MM.1S (cell line): ENCODE measurements at places on chromosomes 7 and 10.

DNA sequence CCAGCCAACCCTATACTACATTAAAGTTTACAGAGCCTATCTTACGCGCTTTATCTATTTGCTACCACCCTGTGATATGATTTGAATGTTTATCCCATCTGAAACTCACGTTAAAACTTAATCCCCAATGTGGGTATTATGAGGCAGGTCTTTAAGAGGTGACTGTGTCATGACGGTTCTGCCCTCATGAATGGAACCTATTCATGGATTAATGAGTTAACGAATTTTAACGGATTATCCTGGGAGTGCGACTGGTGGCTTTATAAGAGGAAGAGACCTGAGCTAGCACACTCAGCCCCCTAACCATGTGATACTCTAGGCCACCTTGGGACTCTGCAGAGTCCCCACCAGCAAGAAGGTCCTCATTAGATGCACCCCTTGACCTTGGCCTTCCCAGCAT, 37.8 kb downstream of the SRPK2 start:
- no peak for DNase-seq

DNA sequence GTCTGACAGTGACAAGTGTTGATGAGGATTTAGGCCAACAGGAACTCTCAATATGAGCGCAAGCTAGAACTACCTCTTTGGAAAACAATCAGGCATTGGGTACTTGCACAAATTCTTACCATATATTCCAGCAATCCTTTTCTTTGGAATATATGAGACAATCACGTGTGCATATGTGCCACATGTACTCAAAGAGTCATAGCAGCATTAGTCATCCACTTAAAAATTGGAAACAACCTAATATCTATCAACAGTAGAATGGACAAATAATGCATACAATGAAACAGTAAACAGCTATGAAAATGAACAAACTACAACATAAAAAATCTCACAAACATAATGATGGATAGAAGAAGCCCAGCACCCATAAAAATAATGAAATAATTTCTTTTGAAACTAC, 179.7 kb downstream of the GLI3 start:
- no peak for DNase-seq

GRCh38 chr10:69842020-69842419, 40.3 kb downstream of the COL13A1 start:
- no peak for DNase-seq

DNA sequence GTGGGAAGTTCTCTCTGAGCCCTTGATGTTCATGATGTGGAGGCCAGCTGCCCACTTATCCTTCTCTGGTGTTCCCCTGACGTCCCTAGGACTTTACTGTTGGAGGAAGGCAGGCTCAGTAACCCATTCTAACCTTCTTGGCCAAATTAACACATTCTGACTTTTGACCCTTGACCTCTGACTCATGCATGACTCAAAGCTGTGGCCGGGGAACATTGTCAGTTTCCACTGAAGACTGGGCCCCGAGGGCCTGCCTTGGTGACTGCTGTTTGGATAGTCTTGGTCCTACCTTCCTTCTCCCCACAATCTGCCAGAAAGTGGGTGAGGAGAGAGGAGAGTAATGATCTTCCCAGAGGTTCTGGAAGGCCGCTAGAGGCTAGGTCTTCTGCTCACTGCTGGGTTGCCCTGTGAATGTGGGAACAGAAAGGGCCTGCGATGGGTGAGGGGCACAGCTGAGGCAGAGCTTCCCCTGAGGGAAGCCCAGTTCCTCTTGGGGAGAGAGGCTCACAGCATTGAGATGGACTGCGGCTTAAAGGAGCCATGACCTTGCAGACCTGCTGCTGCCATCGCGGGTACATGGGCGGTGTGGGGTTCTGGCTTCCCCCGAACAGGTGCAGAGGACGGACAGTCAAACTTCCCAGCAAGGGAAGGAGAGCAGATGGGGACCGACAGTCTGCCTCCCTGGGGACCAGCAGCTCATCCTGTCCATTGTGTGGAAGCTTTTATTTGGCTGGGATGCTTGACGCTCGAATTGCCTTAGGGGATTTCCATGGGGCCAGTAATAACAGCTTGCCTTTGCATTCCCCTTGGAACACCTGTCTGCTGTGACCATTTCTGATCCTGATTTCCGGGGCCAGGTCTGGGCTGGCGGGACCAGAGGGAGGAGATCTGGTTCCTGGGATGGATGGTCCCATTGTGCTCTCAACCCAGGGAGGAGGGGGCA, 43.8 kb downstream of the ADAMTS14 start:
- no peak for DNase-seq

DNA sequence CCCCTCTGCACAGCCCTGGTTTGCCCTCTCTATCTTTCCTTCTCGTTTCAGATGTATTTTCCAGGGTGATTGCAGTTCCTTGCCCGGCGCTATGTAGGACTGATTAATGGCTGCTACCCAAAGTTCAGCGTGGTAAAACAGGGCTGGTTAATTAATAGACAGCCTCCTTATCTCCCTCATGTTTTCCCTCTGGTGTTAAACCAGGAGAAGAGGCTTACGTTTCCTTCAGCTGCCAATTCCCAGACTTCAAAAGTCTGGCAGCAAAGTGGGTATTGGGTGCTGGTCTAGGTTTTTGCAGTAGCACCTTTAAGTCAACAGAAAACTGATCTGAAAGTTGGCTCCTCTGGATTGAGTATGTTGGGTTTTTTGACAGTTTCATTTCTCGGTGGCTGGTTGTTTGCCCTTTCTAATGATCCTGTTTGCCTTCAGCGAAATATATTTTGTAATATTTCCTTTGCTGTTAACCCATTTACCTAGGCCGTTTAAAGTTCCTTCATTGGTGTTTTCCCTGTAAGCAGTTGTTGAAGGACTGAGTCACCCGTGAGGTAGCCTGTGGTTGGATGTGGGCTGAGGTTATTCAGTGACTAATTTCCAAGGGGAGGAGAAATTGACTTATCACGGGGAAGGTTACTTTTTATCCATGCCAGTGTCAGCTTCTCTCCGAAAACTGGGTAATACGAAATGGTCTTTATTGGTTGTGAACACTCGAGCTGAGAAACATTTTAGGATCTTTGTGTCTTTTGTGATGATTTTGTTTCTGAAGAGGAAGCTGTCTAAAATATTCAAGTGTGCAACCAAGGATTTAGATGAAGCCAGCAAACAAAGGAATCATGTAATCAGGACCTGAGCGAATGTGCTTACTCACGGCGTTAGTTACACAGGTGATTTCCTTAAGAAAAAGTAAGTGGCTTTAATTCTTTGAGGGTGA, 257.2 kb downstream of the KIAA1217 start:
- DNase-seq = peak; percentile 60

GRCh38 chr7:123154231-123154860, 45.4 kb downstream of the SLC13A1 start:
- peak; percentile 88 for DNase-seq

DNA sequence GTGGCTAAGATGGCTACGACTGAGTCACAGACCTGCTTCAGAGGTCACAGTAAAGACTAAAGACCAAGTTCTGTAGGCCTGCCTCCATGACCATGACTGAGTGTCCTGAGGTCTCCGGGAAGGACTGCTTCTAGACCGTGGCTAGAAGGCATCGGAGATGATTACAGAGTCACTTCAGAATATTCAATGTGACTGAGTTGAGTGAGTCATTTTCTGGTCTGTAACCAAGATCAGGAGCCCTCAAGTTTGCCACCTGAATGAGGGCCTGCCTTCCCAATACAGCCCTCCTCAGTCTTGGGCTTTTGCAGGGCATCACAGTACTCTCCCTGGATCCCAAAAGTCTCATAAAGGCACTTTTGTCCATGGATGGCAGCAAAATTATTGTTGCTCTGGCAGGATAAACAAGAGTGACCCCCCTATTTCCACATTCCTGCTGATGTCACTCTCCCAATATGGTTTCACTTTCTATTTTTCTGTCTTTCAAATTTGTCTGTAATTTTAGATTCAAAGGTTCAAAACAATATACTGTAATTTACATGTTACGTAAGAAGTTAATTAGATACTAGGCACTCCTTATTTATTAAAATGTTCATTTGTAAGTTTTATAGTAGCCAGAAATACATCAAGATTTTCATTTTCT, 47.7 kb upstream of the ZNF92 start:
- no peak for DNase-seq

DNA sequence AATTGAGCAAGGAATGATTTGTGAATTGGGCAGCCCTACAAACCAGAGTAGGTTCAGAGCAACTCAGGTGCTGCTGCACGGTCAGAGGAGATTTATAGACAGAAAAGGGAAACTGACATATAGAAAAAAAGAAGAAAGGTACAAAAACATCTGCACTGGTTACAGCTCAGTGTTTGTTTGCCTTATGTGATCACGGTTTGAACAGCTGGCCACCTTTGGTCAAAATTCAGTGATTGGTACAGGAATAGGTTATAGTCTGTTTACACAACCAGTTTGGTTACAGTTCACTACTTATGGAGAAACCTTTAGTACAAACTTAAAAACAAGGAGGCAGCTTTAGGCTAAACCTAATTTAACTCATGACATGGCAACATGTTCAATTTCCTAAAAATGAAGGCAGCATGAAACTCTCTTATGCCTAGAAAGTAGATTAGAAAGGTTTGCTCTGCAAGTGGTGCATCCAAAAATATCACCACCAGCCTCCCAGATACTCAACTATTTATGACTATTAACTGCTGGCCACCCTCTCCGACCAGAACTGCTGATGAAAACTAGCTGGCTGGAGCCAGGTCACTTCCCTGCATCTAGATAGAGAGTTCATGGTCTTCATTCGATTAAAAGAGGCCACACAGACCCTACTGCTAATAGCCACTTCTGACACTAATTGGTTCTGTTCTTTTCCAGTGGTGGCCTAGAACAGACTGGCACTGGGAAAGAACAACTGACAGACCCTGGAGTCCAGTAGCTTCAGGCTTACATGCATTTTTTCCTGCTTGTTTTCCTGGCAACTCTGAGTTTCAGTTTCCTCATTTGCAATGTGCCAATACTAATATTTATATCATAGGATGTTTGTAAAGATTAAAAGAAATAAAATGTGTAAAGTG, 548.0 kb downstream of the CCSER2 start:
- peak; percentile 13 for DNase-seq

DNA sequence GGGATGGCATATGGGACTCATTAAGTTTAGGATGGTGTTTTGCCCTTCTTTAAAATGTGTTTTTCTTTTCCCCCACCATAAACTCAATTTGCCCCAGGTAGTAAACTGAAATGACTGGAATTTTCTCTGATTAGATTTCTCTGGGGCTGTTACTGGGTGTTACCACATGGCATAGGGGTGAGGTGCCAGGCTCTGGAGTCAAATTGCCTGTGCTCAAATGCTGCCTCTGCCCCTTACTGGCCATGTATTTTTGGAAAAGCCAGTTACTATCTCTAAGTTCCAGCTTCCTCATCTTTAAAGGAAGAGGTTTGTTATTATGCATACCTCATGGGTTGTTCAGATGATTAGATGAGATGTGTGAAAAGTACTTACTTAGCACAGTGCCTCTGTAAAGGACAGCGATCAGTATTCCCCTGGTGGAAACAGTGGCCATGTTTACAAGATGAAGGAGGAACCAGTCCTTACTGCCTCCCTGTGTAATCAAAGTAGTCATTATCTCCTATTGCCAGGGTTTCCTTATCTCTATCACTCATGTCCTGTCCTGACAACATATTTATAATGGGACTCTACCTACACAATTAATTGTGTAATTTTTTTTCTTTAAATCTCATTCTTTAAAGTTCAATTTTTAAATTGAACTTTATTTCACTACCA, 352.0 kb downstream of the KCNMA1 start:
- no peak for DNase-seq
